AG08395 (cell line): ENCODE measurements at places on chromosomes 12 and 14.

- peak; percentile 47 for DNase-seq
Measured at GRCh38 chr14:100827101-100828021, 1.4 kb downstream of the MEG3 start.

- no peak for DNase-seq
Measured at GRCh38 chr14:37591941-37592481, 3.0 kb downstream of the FOXA1 start.

GRCh38 chr12:115943310-115943629 is 334.2 kb downstream of the MED13L start:
- DNase-seq = no peak

GRCh38 chr12:49471557-49471956 is 67.3 kb upstream of the KCNH3 start:
- no peak for DNase-seq

GRCh38 chr14:32370714-32371113 is 41.6 kb downstream of the AKAP6 start:
- peak; percentile 79 for DNase-seq

DNA sequence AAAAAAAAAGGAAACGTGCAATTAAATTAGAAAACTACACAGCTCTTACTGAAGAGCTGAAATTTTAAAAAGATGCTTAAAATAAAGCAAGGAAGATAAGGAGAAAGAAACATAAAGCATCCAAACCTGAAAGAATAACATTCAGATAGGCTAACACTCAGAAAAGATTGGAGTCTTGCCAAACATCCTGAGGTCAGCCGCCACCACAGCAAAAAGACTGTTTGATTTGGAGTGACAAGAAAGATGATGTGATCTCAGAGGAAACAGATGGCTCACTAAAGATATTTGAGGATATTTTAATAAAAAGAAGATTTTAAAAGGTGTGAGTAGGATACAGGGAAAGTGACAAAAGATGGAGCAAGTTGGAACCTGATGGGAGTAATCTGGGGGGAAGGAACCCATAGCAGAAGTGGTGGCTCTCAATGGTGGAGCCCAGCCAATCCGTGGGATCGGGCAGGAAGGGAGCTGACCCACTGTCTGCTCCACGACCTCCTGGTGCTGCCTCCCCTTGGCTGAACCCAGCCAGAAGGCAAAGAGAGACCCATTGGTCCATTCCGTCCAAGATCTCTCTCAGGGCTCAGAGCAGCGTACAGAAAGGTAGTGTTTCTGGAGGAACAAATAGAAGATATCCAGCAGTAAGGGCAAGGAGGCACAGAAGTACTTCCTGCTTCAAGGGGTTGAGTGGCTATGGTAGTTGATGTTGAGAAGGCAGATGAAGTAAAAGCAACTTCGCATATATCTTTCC is 469.6 kb downstream of the RGS6 start:
- DNase-seq = no peak

DNA sequence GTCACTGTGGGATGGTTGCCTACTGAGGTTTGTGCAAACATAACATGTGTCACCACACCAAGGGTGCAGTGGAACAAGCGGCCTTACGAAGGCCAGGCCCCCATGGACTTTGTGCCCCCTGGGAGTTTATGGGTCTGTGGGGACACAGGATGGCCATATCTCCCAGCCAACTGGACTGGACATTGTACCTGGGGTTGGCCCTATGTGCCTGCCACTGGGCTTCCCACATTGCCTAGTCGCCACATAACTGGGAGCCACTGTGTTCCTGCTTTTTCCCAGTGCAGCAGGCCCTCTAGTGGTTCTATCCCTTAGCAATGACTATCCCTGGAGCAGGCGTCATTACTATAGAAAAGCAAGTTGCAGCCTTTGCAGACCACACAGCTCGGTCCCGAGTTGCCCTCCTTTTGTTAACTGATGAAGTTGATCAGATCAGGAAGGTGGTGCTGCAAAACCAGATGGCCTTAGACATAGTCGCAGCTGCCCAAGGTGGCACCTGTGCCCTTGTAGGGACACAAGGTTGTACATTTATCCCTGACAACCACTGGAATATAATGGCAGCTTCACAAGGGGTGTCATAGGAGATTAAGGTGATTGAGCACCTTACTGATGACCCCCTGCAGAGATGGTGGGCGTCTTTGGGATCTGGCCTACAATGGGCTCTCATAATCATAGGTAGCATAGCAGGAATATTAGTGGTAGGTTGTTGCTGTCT is 15.2 kb upstream of the RNASE12 start:
- peak; percentile 40 for DNase-seq

DNA sequence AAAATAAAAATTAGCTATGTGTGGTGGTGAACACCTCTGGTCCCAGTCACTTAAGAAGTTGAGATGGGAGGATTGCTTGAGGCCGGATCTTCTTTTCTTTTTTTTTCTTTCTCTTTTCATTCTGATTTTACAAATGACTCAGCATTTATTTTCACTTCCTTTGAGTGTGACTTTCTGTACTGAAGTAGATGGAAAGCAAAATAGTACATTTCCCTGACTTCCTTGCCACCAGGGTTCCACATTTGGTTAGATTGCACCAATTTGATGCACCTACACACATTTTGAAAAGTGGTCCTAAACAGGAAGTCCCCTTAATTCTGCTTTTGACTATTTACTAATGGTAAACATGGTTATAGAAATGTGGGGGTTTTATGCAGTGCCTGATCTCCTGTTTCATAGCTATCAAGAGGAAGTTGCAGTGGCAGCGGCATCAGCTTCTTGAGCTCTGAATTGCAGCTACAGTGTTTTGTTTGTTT is 13.0 kb upstream of the LEMD3 start:
- DNase-seq = no peak

GRCh38 chr12:110546339-110546738 is 36.8 kb downstream of the PPTC7 start:
- peak; percentile 77 for DNase-seq

GRCh38 chr12:31845613-31846322 is 113.4 kb upstream of the RESF1 start:
- DNase-seq = no peak

- DNase-seq = no peak
Measured at GRCh38 chr12:69354556-69355187, 4.9 kb upstream of the YEATS4 start.

GRCh38 chr12:62689042-62689839 is 222.6 kb downstream of the MON2 start:
- DNase-seq = no peak

GRCh38 chr12:32102234-32102633 is 4.4 kb upstream of the BICD1 start:
- DNase-seq = no peak

DNA sequence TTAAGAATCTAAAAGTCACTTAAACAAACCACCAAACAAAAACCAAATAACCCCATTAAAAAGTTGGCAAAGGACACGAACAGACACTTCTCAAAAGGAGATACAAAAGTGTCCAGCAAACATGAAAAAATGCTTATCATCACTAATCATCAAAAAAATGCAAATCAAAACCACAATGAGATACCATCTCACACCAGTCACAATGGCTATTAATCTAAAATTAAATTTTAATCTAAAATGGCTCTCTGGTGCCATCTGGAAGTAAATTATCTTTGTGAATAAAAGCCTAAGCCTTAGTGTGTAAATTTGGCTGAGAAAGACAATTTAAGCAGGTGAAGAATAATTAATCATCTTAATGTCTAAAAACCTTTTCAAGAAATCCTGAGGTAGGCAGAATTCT is 204.5 kb upstream of the PPFIA2 start:
- DNase-seq = no peak

DNA sequence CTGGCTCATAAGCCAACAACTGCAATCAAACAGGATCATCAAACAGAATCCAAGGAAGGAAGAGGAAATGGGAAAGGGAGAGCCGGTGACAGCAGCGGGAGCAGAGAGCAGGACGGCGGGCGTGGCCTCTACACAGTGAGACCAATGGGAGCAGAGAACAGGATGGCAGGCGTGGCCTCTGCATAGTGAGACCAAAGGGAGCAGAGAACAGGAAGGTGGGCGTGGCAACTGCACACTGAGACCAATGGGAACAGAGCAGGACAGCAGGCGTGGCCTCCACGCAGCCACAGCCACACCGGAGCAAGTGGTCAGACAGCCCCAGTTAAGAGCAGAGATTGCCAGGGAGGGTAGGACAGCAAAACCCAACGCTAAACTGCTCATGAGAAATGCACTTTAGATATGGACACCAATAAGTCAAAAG is 16.4 kb downstream of the LRCOL1 start:
- peak; percentile 92 for DNase-seq

GRCh38 chr14:53365486-53366130 is 212.5 kb upstream of the DDHD1 start:
- DNase-seq = no peak

GRCh38 chr12:86837246-86837645 is 581.1 kb upstream of the MGAT4C start:
- DNase-seq = no peak

GRCh38 chr12:53869500-53869899 is 69.1 kb upstream of the HOXC13 start:
- no peak for DNase-seq

- no peak for DNase-seq
Measured at GRCh38 chr12:119665164-119665929, 2.6 kb upstream of the PRKAB1 start.

- DNase-seq = peak; percentile 29
Measured at GRCh38 chr12:6824901-6825381, 3.3 kb upstream of the P3H3 start.

- no peak for DNase-seq
Measured at GRCh38 chr12:57779736-57780135, 2.9 kb upstream of the TSFM start.

- no peak for DNase-seq
Measured at GRCh38 chr14:92704036-92704804, 44.2 kb downstream of the LGMN start.

- DNase-seq = no peak
Measured at GRCh38 chr12:27564612-27565213, 40.7 kb downstream of the PPFIBP1 start.

DNA sequence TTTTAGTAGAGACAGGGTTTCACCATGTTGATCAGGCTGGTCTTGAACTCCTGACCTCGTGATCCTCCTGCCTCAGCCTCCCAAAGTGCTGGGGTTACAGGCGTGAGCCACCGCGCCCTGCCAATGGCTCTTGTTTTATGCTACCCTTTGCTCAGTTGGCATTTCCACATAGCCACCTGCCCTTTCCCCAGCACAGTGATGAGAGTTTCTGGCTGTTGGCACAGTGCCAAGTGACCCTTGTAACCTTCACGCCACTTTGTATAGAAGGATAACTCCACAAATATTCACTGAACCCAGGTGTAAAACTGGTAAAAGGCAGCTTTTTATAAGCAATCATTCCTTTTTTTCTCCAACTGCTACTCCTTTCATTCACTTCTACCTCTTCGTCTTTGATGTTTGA is 18.5 kb upstream of the CCDC175 start:
- DNase-seq = no peak

- peak; percentile 86 for DNase-seq
Measured at GRCh38 chr12:124592050-124592449, 24.6 kb upstream of the NCOR2 start.

GRCh38 chr12:7948589-7949260 is 12.7 kb upstream of the SLC2A3 start:
- DNase-seq = no peak

- DNase-seq = no peak
Measured at GRCh38 chr12:130988261-130988660, 34.6 kb downstream of the ADGRD1 start.

- DNase-seq = no peak
Measured at GRCh38 chr12:109418848-109419480, 58.1 kb downstream of the KCTD10 start.

DNA sequence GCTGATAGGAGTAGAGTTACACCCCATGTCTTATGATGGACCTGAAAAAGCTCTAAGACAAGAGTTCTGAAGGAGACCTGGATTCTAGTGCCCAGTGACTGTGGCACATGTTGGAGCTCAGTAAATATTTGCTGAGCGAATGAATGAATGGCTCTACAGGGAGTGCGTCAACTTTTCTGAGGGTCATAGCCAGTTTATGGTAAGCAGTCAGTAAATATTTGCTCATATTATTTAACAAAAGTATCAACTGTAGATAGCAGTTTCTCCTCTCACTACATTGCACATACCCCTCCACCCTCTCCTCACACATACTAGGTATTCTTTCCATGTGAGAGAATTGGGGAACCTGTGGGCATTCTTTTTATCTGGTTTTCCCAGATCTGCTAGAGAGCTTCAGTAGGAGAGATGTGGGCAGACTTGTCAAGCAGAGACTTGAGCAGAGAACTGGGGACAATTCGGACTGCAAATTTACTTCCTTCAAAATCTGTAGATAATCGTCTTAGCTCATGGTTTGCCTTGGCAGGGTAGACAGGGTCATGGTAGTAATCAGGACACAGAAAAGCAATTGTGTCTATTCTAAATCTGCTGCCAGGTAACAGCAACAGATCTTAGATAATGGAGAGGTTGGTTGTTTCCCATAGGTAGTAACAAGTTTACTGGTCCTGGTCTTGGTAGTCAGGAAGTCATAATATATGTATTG is 5.7 kb downstream of the SLC4A8 start:
- DNase-seq = no peak

DNA sequence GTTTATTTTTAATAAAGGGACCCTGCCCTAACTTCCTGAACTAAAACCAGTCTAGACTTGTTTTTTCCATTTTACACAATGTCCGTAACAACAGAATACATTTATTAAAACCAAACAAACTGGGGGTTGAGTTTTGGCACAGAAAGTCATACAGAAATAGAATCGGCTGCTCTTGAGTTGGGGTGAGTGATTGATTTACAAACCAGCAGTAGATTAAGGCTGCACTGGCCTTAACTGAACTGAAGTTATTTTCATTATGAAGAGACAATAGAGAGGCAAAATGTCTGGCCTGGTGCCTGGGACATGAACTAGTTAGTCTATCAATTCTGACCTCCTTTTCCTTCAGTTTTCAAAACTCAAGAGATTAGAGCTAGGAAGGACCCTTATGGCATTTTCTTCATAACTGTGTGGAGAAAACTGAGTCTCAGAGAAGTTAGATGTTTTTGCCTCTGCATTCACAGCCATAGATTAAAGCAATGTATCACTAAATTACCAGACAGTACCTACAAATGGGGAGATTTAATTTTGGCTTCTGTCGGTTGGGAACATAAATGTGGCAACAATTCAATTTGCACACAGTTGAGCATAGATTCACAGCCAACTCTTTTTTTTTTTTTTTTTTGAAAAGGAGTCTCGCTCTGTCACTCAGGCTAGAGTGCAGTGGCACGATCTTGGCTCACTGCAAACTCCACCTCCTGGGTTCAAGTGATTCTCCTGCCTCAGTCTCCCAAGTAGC is 19.8 kb upstream of the MGP start:
- no peak for DNase-seq

- no peak for DNase-seq
Measured at GRCh38 chr14:100577321-100577985, 9.8 kb downstream of the BEGAIN start.
